ENCODE measurements at places on chromosomes 11 and 22. TPM values are rescaled to one million over a fixed set of nuclear protein-coding genes. Genes with fewer than 3 reads are reported as not detected.

DNA sequence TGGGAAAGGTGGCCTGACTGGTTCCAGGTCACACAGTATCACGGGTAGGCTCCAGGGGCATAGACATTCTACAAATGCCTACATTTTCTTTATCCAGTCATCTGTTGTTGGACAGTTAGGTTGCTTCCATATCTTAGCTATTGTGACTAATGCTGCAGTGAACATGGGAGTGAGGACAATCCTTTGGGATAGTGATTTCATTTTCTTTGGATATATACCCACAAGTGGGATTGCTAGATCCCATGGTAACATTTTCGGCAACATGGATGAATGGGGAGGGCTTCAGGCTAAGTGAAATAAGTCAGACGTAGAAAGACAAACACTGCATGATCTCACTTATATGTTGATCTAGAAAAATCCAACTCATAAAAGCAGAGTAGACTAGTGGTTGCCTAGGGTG, 744.3 kb downstream of the NTM start:
- H3K36me3 ChIP-seq: no peaks in the 10 kb centered on the region
- no peaks in the 10 kb centered on the region for H3K4me1 ChIP-seq

DNA sequence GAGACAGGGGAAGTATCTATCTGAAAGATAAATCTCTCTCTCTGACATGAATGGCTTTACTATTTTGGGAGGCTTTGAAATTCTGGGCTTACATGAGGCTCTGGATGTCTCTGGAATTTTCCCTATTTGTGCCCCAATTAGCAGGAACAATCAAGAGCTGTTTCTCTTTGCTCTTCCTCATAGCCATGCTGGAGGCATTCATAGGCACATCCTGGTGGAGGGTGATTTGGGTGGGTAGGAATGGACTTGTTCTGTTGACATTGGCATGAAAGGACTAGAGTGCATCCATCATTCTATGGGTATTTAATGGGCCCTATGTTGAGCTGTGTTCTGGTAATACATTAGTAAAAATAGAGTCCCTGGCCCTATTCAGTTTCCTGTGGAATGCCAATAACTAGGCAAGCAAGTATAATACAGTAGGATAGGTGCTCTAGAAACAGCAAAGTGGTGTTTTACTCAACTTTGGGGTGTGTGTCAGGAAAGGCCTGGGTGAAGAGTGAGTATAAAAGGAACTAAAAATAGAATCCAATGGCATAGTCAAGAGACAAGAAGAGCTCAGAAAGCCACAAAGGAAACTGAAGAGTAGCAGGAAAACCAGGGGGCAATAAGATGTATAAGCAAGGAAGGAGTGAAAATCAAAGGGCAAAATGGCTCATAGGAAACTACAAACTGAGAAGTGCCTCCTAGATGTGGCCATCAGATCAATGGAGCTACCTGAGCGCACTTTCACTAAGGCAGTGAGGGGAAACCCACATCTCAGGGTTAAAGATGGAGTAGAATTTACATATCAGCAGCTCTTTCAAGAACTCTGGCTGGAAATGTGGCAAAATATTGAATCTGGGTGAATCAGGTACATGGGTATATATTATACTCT, 45.0 kb downstream of the CWC15 start:
- peaks cover 34% of the 10 kb centered on the region for H3K4me1 ChIP-seq
- H3K4me3 ChIP-seq: no peak overlapping the region
- H3K36me3 ChIP-seq: no peaks in the 10 kb centered on the region
- H3K27me3 ChIP-seq: no peaks in the 10 kb centered on the region
- DNase-seq: no peak

DNA sequence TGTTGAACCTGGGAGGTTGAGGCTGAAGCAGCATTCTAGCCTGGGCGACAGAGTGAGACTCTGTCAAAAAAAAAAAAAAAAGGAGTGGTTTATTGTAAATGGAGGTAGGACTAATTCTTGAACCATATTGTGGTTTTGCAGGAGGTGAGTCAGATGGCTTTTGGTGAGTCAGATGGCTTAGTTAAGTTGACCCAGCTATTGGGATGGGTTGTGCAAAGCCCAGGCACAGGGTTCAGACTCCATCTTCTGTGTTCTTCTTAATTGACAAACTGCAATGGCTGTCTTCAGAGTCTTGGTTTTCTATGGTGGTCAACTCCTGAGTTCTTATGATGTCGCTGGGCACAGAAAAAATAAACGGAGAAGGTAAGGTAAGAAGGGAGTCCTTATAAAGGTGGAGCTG, 182.7 kb downstream of the ADAMTS15 start:
- no peaks in the 10 kb centered on the region for H3K36me3 ChIP-seq
- H3K27me3 ChIP-seq: no peaks in the 10 kb centered on the region
- H3K4me3 ChIP-seq: no peak overlapping the region
- H3K4me1 ChIP-seq: no peaks in the 10 kb centered on the region
- no peak overlapping the region for H3K27ac ChIP-seq
- no peak for DNase-seq

Gene SCGB1D2
- total RNA-seq: not detected

Gene HTR3B
- 0.64 TPM for total RNA-seq

DNA sequence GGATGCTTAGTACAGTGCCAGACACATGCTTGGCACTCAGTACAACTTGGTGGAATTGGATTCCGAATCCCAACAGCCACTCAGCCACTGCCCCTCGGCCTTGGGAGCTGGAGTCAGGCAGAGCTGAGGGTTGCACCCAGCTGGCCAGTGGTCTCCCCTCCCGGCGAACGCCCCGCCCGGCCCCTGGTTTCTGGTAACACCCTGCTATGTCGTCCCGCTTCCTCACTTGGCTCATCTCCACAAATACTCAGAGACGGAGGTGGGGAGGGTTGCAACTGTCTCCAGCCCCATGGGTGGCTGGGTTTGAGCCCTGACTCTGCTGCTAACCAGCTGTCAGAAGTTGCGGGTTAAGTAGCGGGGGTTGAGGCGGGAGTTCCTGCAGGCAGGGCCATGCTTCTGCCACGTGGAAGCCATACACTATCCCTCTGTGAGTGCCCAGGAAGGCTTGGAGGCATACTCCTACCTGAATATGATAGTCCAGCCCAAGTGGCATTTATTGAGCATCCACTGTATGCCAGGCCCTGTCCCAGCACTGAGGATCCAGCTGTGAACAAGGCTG, 67.1 kb downstream of the GRIK4 start:
- H3K27ac ChIP-seq: no peak overlapping the region
- no peaks in the 10 kb centered on the region for H3K27me3 ChIP-seq
- H3K4me1 ChIP-seq: no peaks in the 10 kb centered on the region
- H3K4me3 ChIP-seq: no peak overlapping the region
- H3K36me3 ChIP-seq: no peaks in the 10 kb centered on the region

- no peak overlapping the region for H3K4me3 ChIP-seq
- H3K27ac ChIP-seq: no peak overlapping the region
- no peaks in the 10 kb centered on the region for H3K4me1 ChIP-seq
- no peaks in the 10 kb centered on the region for H3K27me3 ChIP-seq
These were observed 52.2 kb downstream of the C22orf42 start for GRCh38 chr22:32106930-32107329.

DNA sequence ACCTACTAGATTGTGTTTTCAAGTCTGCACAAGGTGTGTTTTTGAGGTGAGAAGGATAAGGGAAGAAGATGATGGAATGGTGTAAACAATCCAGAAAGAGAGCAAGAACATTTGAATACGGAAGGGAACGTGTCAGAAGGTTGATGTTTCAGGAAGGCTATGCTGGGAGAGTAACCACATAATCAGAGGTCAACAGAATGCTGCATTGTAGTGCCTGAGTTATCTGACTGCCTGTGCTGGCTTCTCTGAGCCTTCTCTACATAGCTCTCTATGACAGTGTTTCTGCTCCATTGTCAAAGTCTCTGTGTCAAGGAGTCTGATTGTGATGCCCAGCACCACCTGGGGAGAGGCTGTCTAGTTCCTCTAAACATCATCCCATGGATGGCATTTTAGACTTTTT, 74.1 kb downstream of the CYB5R2 start:
- H3K27me3 ChIP-seq: no peaks in the 10 kb centered on the region
- H3K27ac ChIP-seq: peak overlapping the region; percentile 84
- DNase-seq: no peak
- no peak overlapping the region for H3K4me3 ChIP-seq
- peaks cover 31% of the 10 kb centered on the region for H3K4me1 ChIP-seq

GRCh38 chr11:116459185-116460045, 313.4 kb downstream of the BUD13 start:
- no peaks in the 10 kb centered on the region for H3K36me3 ChIP-seq
- H3K27me3 ChIP-seq: peaks cover 16% of the 10 kb centered on the region
- no peak overlapping the region for H3K4me3 ChIP-seq
- no peak for DNase-seq

Gene FZD4
- total RNA-seq: 1.1 TPM

- no peak for DNase-seq
- H3K4me1 ChIP-seq: no peaks in the 10 kb centered on the region
- H3K27ac ChIP-seq: no peak overlapping the region
- no peaks in the 10 kb centered on the region for H3K27me3 ChIP-seq
These were observed 10.2 kb upstream of the P4HA3 start for GRCh38 chr11:74321487-74322188.

GRCh38 chr22:42340829-42341383, 70.5 kb upstream of the TCF20 start:
- no peak overlapping the region for H3K27ac ChIP-seq
- no peaks in the 10 kb centered on the region for H3K36me3 ChIP-seq
- H3K4me1 ChIP-seq: peaks cover 10% of the 10 kb centered on the region
- peaks cover 44% of the 10 kb centered on the region for H3K27me3 ChIP-seq

- no peak overlapping the region for H3K4me3 ChIP-seq
- DNase-seq: no peak
- no peaks in the 10 kb centered on the region for H3K36me3 ChIP-seq
- no peaks in the 10 kb centered on the region for H3K27me3 ChIP-seq
These were observed 363.8 kb upstream of the MTNR1B start for GRCh38 chr11:92605667-92606066.

Gene PAX6
- total RNA-seq: not detected

Gene PLAAT4
- 15.4 TPM for total RNA-seq

Gene NUMA1
- total RNA-seq: 142 TPM

GRCh38 chr22:48803171-48803947, 1024.3 kb downstream of the BRD1 start:
- no peaks in the 10 kb centered on the region for H3K36me3 ChIP-seq
- no peak overlapping the region for H3K27ac ChIP-seq
- H3K4me1 ChIP-seq: no peaks in the 10 kb centered on the region
- H3K27me3 ChIP-seq: peaks cover 7% of the 10 kb centered on the region
- no peak overlapping the region for H3K4me3 ChIP-seq
- DNase-seq: no peak

- no peak for DNase-seq
- no peaks in the 10 kb centered on the region for H3K4me1 ChIP-seq
- H3K27ac ChIP-seq: no peak overlapping the region
- H3K4me3 ChIP-seq: no peak overlapping the region
These were observed 1068.8 kb downstream of the DLG2 start for GRCh38 chr11:84558085-84558905.
